ENCODE measurements at places on chromosomes 6 and 20.

DNA sequence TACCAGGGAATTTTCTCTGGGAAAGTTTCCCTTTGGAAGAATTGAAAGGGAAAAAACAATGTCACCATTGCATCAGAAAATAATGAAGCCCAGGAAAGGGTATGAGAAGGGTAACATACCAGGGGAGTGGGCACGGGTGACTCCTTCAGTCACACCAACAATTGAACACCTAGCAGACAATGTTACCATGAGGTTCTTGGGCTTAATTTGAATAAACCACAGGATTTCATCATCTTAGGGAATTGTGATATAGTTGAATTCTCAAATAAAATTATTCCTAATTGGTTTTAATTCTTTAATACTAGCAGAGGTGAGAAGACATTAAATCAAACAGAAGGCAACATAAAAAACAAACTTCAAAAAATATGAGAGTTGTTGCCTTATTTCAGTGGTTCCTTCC lies 73.7 kb upstream of the RREB1 start:
- no peak for DNase-seq

GRCh38 chr6:133495205-133495903 lies 254.2 kb downstream of the EYA4 start:
- no peak for DNase-seq

DNA sequence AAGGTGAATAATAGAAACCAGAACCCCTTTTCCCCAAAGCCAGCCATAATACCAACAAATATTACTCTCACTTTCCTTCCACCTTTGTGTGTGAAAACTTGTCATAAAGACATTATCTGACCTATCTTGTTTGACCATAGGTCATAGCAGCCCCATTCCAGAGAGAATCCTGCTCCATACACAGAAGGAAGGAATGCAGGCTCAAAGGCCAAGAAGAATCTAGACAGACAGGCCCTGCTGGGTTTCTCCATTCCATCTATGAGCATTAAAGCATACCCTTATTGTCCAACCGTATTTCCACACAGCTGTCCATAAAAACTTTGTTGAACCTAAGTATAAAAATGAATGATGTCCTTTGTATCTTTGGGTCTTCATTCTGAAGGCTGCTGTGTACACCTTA lies 40.7 kb upstream of the KCNK5 start:
- no peak for DNase-seq

DNA sequence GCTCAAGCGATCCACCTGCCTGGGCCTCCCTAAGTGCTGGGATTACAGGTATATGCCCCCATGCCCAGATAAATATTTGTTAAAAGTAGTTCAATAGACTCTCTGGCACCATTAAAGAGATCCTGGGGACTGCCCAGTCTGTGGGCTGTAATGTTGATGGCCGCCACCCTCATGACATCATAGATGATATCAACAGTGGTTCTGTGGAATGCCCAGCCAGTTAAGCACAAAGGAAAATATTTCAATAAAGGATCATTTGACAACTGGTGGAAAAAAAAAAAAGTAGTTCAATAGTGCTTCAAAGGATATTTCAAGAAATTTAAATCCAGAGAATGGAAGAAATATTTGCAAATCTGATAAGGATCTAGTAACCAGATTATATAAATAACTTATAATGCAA lies 1.5 kb upstream of the CRIP3 start:
- no peak for DNase-seq

DNA sequence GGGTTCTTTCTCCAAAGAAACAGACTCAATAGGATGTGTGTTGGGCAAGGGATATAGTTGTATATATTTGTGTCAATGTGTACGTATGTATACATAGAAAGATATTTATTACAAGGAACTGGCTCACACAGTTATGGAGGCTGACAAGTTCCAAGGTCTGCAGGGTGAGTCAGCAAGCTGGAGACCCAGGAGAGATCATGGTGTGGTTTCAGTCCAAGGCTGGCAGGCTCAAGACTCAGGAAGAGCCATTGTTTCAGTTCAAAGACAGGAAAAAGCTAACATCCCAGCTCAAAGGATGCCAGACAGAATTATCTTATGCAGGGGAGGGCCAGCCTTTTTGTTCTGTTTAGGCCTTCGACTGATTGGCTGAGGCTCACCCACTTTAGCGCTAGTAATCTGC lies 89.9 kb upstream of the RALGAPA2 start:
- DNase-seq = peak; percentile 15

- peak; percentile 5 for DNase-seq
These were observed 13.1 kb downstream of the LIN28B start for GRCh38 chr6:104969785-104970581.

DNA sequence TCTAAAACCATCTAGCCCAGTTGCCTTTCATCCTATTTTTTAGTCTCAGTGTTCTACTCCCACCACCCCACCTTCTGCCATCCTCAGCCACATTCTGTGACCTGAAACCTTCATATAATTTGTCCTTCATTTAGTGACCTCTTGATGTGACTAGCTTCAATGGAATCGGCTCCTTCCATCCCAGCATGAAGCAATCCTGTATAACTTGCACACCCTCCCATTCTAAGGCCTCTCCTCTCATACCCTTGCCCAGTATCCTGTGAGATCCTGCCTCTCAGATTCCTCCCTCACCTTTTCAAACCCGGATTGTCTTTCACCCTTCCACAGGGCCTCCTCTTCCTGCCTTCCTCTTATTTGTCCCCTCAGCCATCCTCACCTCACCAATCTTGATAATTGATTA lies 3.1 kb downstream of the ZNF76 start:
- no peak for DNase-seq

DNA sequence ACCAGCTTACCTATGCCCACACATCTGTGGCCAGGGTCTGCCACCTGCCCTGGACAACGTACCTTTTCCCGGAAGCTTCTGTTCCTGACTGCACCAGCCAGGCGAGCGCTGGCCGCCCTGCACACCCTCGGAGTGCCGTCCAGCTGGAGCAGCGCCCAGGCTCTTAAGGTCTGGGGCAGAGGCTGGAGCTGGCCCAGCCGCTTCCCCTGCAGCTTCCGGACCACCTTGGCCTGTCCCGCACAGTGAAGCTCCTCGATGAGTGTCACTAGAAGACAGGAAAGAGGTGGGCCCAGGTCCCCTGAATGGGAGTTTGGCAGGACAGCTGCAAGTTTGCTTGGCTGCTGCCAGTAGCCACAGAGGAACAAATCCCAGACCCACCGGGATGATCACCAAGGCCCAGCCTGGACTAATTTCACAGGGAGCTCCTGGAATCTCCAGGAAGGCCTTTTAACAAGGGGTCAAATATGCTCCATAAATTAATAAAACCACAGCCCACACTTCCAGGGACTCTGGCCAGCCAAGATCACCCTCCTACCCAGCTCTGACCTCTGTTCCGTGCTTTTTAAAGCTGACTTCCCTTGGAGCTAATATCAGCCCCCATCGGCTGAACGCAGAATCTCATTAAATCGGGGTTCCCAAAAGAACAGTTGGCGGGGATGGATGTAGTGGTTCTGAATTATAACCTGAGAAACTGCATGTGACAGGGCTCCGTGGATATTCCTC lies 82.3 kb downstream of the PTPN1 start:
- no peak for DNase-seq

DNA sequence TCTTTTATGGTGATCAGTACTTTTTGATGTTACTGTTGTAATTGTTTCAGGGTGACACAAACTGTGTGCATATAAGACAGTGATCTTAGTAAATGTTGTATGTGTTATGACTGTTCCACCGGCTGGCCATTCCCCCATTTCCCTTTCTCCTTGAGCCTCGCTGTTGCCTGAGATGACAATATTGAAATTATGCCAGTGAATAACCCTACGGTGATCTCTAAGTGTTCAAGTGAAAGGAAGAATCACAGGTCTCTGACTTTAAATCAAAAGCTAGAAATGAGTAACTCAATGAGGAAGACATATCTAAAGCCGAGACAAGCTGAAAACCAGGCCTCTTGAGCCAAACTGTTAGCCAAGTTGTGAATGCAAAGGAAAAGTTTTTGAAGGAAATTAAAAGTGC lies 32.3 kb downstream of the TULP4 start:
- no peak for DNase-seq

DNA sequence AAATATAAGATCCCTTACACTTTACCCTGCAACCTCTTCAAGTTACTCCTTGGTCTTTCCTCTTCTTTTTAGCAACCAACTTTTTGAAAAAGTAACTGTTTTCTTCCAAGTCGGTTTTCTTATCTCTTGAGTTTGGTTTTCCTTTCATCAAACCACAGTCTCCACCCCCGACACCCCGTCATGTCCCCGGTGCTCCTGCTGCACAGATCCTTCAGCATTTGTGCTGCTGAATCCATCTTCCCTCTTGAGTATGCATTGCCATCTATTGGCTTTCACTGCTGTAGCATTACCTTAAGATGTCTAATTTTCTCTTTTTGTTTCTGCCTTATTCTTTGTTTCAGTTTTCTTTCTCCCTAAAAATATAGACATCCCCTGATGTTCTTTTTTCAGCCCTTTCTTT lies 11.9 kb upstream of the TNFRSF21 start:
- no peak for DNase-seq

GRCh38 chr6:85675030-85675819 lies 32.5 kb upstream of the SYNCRIP start:
- peak; percentile 41 for DNase-seq

GRCh38 chr6:152529369-152529768 lies 107.8 kb downstream of the SYNE1 start:
- DNase-seq = no peak

GRCh38 chr20:54091120-54091480 lies 20.7 kb upstream of the BCAS1 start:
- DNase-seq = no peak

GRCh38 chr6:139364302-139364981 lies 10.0 kb downstream of the CITED2 start:
- DNase-seq = peak; percentile 49

GRCh38 chr6:162750776-162751175 lies 23.0 kb downstream of the PACRG start:
- DNase-seq = no peak

DNA sequence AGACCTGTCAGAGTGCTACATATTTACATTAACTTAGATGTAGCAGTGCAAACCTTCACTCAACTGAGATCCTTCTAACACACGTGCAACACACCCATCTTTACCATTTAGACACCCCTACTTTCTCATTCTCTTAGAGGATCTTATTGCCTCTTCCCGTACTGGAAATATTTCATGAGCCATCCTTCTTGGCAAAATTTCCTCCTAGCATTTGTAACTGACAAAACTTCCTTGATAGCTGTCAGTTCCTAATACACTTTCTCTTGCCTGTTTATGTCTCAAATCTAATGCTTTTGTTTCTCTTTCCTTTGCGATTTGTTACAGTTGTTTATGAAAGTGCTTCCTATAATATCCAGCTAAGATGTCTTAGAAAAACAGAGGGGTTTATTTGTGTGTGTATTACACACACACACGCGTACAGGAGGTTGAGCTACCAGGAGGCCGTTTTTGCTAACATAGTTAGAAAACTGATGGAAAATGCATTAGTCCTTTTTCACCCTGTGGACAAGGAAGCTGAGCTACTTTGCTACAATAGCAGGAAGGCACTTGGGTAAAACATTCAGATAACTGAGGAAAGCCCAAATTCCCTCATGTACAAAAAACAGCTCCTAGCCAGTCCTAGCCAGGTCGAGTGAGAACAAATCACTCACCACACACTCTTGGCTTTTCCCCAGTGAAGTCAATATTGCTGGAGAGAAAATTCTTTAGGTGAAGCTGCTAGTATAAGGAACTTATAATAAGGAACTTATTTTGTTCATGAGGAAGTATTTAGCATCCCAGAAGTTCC lies 153.6 kb downstream of the NFATC2 start:
- DNase-seq = no peak

- no peak for DNase-seq
These were observed 665.9 kb upstream of the CITED2 start for GRCh38 chr6:140040396-140040795.

DNA sequence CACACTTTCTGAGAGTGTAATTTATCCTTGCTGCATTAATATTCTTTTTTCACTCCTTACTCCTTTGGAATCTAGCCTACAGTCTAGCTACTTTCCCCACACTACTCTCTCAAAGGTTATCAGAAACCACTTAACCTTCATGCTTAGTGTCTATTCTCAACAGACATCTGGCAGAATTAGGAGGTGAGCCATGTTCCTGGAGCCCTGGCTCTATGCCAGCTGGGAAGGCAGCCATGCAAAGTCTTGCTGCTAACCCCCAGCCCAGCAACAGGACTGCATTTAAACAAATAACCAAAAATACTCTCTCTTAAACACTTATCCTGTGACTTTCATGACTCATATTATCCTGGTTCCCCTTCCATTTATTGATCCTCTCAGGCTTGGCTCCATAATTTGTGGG lies 260.2 kb downstream of the BCKDHB start:
- DNase-seq = peak; percentile 4

DNA sequence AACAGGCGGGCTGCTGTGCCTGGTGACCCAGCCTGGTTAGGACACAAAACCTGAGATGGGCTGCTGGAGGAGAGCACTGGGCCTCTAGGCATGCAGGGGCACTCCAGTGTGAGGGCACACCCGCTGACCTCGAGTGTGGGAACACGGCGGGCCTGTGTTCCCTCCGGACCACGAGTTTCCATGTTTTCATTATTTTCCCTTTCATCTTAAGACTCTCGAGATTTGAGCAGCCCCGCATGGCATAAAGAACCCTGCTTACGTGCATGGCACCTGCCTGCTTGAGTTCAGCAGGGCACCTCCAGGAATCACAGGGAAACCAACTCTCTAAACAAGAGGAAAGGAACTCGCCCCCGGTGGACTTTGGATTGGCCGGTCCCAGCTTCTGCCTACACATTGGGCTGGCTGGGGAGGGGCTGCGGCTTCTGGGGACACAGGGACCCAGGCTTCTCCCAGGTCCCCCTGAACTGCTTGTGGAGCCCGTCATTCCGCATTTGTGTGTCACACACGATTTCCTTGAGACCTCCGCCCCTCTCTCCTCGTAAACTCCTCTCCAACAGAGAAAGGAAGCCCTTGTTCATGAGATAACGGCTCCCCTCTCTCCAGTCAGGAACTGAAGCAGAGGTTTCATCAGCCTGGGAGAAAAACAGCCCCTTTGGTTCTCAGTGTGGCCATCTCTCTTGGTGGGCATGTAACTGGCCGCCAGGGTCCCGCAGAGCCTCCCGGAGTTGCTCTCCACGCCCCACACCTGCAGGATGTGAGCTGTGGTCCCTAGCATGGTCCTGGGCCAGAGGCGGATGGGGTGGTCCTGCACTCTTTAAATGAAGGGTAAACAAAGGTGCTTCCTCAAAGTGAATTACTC lies 181.8 kb downstream of the TTLL2 start:
- no peak for DNase-seq

DNA sequence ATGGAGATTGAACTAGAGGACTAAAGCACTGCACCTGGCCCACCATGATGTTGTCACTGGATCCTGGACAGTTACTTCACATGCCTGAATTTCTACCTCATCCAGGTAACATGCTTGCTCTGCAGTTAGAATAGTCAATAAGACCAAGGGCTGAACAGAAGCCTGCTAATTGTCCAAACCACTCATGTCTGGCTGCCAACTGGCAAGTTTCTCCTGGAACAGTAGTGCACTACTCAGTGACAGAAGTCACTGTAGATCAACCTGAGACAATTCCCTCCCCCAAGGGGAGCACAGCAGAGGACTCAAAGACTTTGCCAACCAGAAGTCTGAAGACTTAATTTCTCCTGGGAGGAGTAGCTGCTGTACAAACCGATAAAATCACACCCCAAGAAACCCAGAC lies 454.6 kb upstream of the MARCKS start:
- DNase-seq = no peak

Data from H4 (cell line).